ENCODE measurements at places on chromosomes 16 and 17.

GRCh38 chr17:70206361-70207010, 37.2 kb downstream of the KCNJ2 start:
- DNase-seq = no peak

- no peak for DNase-seq
These were observed 9.7 kb upstream of the ZFP1 start for GRCh38 chr16:75138636-75139035.

GRCh38 chr17:80831491-80831890, 160.2 kb upstream of the CHMP6 start:
- DNase-seq = no peak

DNA sequence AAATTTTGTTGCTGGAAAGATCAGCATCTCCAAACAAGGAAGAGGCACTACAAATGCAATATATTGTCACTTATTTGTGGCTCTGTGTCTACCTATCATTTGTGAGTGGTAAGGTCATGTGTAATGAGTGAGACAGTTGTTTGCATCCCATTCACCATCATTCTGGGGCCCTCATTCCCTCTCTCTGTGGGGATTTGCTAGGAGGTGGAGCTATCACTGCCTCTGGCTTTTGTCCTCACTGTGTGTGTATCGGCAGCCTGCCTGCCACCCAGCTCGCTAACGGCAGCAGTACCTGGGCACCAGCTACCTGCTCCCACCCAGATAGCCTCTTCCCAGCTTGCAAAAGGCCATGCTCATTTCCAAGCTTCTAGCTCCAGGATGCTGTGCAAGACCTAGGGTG, 379.2 kb upstream of the ZFHX3 start:
- no peak for DNase-seq

Measured in GM12892 (cell line).